Psoas muscle (tissue), 8 donors: ENCODE measurements at places on chromosomes 5 and 9. TPM values are rescaled to one million over a fixed set of nuclear protein-coding genes. Genes with fewer than 3 reads are reported as not detected.

DNA sequence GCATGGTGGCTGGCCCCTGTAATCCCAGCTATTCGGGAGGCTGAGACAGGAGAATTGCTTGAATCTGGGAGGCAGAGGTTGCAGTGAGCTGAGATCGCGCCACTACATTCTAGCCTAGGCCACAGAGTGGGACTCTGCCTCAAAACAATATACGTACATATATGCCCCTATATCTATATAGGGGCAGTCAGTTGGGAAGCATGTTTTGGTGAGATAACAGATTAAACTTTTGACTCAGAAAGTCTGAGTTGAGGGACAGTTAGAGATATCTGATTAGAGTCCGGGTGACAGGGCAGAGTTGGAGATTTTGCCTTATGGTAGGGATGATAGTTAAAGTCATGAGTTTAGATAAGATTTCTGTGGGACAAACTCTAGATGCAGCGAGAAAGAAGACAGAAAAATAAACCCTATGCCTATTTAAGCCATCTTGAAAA lies 71.8 kb upstream of the ALDH1A1 start:
- no peak for DNase-seq

DNA sequence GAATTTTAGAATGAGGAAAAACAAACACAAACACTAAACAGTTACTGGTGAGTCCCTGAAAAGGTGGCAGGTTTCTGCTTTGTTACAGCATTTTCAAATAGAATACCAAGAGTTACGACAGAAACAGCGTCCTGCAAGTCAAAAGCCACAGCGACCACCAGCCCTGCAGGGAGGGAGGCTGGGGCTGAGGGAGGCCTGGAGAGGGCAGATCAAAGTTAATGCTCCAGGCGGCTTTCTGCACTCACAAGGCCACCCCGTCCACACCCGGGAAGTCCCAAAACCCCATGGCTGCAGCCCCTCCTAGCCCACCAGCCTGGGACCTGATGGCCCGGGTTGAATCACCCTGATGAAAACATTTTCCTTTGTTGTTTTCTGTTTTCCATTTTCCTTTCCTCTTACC lies 29.3 kb downstream of the COL23A1 start:
- no peak for DNase-seq

Gene GPR150
- not detected for total RNA-seq

Gene UNC5A
- total RNA-seq, result not detected

DNA sequence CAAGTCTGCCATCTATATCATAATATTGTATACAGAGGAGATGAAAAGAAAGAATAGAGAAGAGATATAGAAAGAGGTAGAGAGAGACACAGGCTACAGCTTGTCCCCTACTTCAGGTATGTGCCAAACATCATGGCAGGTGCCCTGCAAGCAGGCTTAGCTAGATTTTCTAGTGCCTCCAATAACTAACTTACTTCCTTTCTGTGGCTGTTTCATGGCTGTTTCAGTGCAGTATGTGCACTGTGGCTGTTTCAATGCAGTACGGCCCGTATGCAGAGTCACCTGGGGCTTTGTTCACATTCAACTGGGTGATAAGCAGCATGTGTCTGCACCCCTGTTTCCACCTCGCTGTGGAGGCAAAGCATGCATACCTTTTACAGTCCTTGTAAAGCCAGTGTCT lies 327.2 kb downstream of the NTRK2 start:
- DNase-seq, result no peak

Gene RRAGA
- total RNA-seq, result 107 TPM

Gene POU5F2
- 0.32 TPM for total RNA-seq

GRCh38 chr9:2933165-2934095 lies 89.5 kb upstream of the PUM3 start:
- no peak for DNase-seq

Gene AQP7
- total RNA-seq, result 13.3 TPM

Gene FSTL4
- 0.36 TPM for total RNA-seq

Gene CBY3
- total RNA-seq, result not detected

GRCh38 chr5:77971776-77972468 lies 195.8 kb upstream of the TBCA start:
- no peak for DNase-seq
